IPS-NIHi11 (cell line): ENCODE measurements at places on chromosomes 16 and 17.

GRCh38 chr16:24166661-24167528 lies 89.2 kb upstream of the CACNG3 start:
- no peak for DNase-seq

DNA sequence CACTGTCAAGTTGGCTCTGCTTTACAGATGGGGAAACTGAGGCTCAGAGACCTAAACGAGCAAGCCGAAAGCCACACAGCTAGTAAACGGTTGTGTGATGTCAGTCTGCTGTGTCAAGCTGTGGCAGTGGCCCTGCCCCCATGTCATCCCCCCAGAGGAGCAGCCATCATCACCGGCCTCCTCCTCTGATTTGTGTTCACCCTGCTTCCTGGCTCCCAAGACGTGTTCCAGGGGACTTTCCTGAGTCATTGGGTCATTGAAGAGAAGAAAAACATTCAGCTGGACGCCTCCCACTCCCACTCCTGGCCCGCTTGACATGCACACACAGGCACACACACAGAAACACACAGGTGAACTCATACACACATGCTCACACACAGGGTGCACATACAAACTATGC lies 54.0 kb upstream of the CIBAR2 start:
- no peak for DNase-seq

DNA sequence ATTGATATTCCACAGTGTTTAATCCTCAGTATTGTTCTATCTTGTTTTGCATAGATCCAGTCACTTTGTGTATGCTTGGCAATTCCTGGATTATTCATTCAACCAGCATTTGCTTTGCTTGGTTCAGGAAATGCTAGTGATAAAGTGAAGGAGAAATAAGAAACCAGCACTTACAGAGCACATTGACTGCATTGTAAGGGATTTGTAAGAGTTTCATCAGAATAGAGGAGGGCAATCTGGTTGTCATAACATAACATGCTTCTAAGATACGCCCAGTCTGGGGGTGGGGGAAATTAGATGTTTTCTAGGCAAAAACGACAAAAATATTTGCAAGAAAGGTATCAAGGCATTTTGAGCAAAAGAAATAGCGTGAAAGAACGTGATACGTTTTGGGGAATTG lies 40.4 kb downstream of the TNRC6A start:
- DNase-seq: no peak

GRCh38 chr16:47523342-47524006 lies 62.3 kb downstream of the PHKB start:
- no peak for DNase-seq

DNA sequence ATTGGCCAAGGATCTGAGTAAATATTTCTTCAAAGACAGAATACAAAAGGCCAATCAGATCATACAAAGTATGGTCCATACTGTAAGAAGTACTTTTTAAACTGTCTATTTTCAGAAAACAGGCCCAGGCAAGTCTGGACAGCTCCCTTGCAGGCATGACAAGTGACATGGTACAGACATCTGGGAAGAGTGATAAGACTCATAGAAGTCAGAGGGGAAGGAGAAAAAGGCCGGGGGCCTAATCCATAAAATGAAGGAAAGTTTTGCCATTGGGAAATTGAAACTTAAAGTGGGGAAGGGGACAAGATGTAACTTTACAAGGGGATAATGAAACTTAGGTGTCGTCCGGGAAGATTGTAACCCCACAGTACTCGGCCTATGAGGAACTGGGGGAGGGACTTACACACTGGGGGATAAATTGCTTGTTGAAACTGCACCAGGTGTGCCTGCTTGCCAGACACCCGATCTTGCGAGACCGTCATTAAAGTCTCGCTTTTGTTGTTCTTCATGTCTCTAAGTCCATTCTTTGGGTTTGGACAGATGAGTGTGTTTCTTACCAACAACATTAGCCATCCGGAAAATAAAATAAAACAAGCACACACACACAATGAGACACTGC lies 684.0 kb downstream of the CDH11 start:
- DNase-seq: no peak

- no peak for DNase-seq
These were observed 115.5 kb upstream of the SMURF2 start for GRCh38 chr17:64777415-64778239.

GRCh38 chr17:149231-149630 lies 11.9 kb downstream of the SCGB1C2 start:
- no peak for DNase-seq

GRCh38 chr16:89122322-89122851 lies 28.7 kb downstream of the ACSF3 start:
- DNase-seq: peak; percentile 71

DNA sequence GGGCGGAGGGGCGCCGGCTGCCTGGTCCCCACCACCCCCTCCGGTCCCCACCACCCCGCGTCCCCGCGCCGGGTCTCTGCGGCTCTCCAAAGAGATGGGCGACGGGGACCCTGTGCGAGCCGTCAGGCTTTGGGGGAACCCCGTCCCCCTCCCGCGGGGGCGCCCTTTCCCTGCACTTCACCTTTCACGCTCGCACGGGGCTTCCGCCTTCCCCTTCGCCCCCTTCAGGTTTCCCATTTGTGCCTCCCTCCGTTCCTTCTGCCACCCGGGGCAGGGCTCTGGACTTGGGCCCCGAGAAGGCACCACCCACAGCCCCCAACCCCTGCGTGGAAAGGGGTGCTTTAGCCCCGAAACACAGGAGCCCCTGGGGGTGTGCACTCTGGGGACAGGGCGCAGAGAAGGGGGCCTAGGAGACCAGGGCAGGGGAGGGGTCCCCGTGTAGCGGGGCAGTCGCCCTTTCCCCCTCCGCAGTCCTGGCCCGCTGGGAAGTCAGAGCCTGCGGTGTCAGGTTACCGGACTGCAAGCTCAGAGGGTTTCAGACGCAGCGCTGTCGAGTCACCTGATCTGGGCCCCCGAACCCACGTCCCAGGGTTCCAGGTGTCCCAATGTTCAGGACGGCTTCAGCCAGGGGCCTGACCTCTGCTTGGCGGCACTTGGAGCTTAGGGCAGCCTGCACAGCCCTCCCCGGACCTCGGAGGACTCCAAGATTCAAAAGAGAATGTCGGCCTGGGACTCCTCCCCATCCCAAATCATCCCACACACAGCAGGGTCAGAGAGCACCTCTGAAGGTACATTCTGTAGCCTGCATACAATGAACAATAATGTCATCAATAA lies 6.7 kb upstream of the CCDC92B start:
- DNase-seq: peak; percentile 74

DNA sequence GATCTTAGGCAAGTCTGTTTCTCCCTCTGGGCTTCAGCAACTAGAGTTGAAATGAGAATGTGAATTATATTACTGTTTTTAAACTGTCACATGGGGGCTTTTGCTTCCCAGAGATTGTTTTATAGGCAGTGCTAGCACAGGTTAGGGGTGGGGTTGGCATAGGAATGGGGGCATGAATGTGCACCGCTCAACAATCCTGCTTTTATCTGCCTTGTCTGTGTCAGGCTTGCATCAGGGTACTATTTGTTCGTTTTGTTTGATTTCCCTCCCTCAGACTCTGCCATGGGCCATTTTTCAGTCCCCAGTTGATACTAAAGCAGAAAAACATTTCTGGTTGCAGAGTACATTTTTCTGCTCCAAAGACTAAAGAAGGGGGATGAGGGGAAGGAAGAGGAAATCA lies 34.6 kb upstream of the IRX6 start:
- DNase-seq: no peak

DNA sequence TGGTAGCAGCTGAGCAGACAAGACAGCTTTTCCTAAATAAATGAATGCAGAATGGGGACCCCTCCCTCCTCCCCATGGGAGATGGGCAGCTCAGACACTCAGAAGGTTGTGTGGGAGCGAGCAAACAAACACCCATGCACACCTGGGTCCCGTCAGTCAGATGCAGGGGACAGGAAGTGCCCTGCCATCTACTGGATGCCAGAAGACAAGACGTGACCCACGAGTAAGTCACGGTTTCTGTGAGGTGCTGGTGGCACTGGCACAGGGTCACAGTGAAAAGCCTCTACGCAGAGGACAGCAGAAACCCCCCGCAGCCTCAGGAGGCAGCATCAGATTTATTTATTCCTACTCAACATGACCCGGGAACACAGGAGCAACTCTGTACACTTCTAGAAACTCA lies 8.4 kb downstream of the HBQ1 start:
- peak; percentile 39 for DNase-seq

DNA sequence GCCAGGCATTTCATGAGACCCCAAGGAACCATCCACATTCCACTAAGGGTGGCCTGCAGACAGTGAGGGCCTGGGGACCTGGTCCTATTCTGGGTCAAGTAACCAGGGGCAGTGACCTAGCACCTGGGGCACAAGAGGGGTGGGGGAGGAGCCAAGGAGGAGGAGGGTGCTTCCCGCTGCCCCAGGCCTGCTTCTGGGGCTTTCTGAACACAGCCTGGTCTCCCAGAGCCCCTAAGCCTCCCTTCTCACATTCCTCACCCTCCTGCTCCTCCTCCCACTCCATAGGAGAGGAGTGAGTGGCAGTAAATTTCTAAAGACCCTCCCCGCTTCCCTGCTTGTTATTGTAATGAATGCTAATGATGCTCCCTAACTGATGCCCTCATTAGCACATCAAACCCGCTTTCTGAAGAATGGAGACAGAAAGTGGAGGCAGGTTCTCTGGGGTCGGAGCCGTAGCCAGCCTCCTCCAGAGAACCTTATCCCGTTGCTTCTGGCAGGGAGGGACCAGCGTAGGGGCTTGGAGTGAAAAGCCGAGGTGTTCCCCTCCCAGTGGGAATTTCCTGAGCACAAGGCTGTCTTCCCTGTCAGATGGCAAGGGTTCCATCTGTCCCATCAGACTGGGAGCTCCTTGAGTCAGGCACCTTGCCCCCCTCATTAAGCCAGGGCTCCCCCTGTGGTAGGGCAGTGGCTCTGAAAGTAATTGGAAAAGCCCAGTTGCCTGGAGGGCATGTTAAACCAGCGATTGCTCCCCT lies 3.7 kb upstream of the SRCIN1 start:
- peak; percentile 73 for DNase-seq

- DNase-seq: no peak
These were observed 18.3 kb downstream of the NUP93 start for GRCh38 chr16:56748191-56748590.

GRCh38 chr16:85199880-85200279 lies 87.6 kb upstream of the CIBAR2 start:
- DNase-seq: no peak

GRCh38 chr17:74865504-74866197 lies 6.0 kb upstream of the GRIN2C start:
- peak; percentile 70 for DNase-seq

DNA sequence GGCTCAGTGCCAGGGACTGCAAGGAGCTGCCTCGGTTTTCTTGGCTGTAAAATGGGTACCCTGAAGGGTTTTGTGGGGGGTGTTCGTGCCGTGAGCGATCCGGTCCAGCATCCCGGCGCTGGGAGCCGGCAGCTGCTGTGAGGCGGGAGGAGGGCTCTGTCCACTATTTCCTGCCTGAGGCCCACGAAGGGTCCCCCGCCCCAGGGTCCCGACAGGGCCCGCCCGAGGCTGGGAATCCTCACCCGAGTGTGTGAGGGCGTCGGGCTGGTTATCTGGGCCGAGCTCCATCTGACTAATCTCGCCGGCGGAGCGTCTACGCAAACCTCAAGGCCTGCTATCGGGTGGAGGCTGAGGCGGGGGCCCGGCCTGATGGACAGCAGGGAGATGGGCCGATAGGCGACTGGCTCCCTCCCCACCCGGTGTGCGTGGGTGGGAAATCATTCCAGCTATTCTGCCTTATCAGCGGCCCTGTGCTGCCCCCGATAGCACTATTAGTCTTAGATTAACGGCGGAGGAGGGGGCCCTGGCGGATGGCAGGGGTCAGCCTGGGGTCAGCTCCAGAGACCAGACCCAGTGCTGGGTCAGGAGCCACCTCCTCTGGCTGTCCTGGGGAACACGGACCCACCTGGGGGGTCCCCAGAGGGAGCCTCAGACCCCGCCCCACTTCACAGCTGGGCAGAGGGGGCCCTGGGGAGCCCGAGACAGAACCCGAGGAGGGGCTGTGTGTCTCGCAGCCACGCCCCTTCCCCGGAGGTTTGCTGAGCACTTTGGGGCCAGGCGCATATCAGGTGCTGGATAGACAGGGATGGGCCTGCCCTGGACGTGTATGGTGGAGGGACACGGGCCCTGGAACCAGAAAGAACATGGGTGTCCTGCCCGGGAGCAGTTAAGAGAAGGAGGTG lies 44.7 kb downstream of the ZFPM1 start:
- DNase-seq: no peak

DNA sequence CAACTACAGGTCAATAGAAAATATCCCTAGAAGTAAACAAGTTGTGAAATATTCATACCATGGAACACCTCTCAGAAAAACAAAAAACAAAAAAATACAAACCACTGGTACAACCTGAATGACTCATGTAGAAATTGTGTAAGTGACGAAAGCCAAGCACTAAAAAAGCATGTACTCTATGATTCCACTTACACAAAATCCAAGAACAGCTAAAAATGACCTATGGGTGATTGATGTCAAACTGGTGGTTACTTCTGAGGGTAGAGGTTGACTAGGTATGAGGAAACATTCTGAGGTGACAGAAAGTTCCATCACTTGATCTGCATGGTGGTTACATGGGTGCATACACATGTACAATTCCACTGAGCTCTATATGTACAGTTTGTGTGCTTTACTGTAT lies 31.1 kb downstream of the DHRS7C start:
- DNase-seq: no peak

- DNase-seq: peak; percentile 67
These were observed 1.0 kb downstream of the TELO2 start for GRCh38 chr16:1494129-1494640.

DNA sequence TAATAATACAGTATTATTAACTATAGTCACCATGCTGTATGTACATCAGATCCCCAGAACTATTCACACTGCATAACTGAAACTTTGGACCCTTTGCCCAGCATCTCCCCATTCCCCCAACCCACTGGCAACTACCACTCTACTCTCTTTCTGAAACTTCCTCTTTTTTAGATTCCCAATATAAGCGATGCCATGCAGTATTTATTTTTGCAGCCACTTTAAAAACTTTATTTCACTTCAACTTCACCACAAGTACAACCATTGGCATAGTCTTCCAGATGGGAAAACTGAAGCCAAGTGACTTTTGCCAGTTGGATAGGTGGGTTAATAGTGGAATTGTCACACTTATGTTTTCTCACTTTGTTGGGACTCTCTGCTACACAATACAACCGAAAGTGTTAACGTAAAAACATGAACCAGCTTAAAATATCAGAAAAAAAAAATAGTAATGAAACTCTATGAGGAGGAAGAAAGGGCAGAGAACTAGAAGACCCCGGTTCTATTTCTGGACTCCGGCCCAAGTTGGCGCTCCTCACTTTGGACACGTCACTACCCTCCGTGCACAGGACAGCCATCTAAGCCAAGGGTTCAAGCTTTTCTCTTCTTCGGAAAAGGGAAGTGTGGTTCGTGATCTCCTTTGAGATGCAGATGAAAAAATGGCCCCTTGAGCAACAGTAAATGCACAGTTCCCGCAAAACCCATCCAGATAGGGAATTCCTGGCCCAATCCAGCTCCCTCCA lies 743 bp downstream of the SHCBP1 start:
- DNase-seq: no peak

DNA sequence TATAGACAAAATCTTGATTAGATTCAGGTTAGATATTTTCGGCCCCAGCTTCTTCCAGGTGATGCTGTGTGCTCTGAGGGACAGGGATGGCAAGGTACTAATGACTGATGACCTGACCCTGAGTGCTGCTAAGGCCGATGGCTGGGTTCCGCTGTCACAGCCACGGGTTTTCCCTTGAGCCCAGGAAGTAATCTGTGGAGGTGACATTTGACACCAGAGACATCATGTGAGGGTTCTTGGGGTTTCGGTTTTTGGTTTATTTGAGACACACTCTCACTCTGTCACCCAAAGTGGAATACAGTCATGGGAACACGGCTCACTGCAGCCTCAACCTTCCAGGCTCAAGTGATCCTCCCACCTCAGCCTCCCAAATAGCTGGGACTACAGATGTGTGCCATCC lies 9.8 kb downstream of the OTOP3 start:
- no peak for DNase-seq

GRCh38 chr16:49799172-49799571 lies 56.7 kb downstream of the ZNF423 start:
- peak; percentile 77 for DNase-seq
